ENCODE measurements at places on chromosomes 12 and 14.

GRCh38 chr14:87797001-87797400, 196.0 kb downstream of the GALC start:
- DNase-seq = no peak

- no peak for DNase-seq
Observed at GRCh38 chr14:79581912-79582576, 629.3 kb downstream of the DIO2 start.

GRCh38 chr12:64746663-64747062, 12.5 kb downstream of the GNS start:
- DNase-seq = no peak

DNA sequence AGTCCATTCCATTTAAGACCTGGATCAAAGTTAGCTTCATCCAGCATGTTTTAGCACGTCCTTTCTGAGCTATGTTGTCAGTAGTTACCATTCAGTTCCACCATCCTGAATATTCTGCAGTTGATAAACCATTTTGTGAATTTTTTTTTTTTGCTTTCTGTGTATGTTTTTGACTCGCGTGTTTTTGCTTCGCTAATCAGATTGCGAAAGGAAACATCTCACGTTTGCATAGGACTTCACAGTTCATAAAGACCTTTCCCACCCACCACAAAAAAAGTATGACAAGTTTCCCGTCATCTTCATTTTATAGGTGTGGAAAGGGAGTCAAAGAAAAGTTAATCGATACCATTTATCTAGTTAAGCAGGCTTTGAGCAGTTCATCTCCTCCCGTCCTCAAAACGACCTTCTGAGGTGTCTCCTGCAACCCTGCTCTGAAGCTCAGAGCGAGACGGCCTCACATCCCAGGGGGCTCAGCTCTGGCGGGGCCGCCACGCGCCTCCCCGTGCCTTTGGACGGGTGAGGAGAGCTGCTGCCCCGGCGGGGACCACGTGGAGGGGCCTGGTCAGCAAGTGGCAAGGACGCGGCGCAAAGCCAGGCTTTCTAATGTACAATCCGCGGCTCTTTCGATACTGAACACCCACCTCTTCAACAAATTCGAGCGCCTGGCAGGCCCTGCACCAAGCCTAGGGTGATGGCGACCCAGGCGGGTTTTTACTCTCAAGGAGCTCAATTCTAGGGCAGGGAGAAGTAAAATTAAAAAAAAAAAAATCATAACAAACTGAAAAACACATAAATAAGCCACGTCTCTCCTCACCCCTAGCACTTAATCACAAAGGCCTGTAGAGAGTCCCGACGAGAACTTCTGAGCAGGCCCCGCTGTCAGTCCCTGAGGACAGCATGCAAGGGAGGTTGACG, 988 bp upstream of the TMEM263 start:
- DNase-seq = no peak

DNA sequence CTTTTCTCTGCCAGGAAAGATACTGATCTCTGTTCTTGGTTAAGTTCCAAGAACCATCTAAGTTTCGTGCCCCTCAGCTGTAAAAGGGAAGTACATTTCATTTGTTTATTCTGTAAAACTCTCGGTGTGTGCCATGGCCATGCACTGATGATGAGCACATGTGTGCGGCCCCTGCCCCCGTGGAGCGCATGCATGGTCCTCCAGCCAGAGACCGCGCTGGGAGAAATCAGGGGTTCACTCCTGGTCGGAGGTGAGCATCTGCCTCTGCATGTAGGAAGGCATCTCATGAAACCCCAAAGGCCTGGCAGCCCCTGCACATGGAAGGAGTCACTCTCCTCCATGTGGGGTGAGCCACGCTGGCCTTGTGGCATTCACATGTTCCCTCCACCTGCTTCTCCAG, 102.5 kb upstream of the RTL1 start:
- no peak for DNase-seq

- DNase-seq = no peak
Observed at GRCh38 chr14:90416720-90417119, 19.9 kb downstream of the CALM1 start.

DNA sequence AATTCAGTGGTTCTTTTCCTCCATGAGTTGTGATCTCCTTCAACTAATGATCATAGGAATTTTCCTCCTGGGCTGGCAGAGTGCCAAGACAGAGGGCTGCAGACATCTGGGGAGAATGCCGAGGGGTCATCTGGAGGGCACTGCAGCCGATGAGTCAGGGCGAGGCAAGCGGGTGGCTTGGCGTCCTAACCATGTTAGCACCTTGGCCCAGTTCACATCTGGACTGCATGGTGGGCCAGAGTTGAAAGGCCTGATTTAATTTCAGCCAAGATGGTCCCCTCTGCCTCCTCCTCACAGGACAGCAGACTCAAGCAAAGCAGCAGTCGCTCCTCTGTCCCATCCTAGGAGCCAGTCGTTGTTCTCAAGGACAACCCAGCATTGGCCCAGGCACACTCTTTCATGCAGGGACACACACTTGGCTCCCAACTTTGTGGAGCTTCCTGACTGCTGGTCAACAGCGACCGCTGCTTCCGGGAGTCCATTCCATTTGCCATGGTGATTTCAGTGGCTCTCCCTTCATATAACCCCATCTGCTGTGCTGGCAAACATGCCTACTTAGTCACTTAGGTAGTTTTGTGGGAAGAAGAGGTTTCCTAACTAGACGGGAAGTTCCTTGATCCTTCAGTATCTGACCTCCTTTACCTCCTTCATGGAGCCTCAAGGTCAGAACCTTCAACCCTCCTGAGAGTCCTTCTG, 161.8 kb downstream of the TTC8 start:
- no peak for DNase-seq

DNA sequence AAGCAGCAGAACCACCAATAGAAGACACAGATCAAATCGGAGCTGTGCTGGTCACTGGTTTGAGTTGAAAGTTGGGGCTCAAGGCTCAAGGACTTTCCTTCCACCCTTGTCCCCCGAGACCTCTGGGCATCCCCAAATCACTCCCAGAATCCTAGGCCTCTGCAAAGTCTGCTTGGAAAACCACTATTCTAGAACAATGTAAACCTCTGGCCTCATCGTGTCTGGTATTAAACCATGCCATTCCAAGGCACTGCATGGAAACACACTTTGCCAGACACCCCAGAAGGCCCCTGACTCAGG, 288.0 kb downstream of the DPF3 start:
- no peak for DNase-seq

- no peak for DNase-seq
Observed at GRCh38 chr14:25086821-25087396, 37.0 kb upstream of the STXBP6 start.

GRCh38 chr12:128833418-128833817, 9.7 kb upstream of the SLC15A4 start:
- no peak for DNase-seq

DNA sequence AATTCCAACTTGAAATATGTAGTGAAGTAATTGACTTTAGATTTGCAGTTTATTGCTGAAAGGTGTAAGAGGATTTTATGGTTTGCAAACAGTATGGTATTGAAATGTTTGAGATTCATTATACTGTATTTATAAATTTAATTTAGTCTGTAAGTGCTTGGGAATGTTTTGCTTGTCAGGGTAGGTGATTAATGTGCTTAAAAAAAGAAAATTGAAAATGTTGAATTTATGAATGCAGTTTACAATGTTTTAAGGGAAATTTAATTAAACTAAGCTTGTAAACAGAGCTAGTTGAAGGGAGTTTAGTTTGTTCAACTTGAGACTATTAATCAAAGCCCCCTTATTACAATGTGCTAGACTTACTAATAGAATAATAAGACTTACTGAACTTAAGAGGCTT, 18.0 kb upstream of the CRY1 start:
- no peak for DNase-seq

DNA sequence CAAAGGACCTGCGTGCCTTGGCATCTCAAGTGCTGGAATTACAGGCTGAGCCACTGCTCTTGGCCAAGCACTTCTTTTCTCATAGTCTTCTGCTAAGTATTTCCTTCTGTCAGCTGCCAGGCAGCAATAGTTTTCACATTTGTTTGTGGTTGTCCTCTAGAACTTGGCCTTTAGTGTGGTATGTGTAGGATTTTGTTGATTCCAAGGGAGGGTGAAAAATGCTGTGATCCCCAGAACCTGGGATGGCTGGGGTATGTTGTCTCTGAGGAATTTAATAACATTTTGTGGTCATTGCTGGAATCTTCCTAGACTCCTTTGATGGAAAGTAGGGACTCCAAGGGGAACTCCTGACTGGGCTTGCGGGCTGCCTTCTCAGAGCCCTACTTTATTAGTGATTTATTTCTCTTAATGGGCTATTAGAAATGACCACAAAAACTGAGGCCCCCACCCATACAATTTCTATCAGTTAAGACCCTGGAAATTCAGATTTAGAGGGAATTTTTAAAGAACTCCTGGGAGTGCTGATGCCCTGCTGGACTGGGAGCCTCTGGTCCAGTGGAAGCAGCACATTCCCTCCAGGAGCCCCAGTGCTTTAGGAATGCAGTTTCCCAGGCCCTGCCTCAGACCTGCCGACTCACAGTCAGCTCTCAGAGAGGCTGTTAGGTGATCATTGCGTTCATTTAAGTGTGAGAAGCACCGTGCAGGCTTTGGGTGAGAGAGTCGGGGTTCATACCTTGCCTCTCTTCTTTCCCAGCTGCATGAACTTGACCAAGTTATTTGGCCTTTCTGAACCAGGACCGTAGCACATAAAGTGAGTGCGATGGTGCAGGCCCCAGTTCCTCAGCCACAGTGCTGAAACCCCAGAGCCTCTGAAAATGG, 22.7 kb downstream of the TRAF3 start:
- no peak for DNase-seq

DNA sequence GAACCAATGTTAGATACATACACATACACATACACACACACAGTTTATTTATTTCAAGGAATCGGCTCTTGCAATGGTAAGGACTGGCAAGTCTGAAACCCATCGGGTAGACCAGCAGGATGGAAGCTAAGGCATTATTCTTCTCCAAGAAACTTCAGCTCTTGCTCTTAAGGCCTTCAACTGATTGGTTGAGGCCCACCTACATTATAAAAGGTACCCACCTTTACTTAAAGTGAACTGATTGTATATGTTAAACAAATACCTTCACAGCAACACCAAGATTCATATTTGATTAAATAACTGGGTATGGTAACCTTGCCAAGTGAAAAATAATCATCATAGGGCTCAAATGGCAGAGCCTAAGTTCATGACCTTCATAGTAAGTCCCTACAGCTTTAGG, 695.5 kb downstream of the BCL11B start:
- DNase-seq = no peak

GRCh38 chr12:66662729-66663128, 16.1 kb downstream of the GRIP1 start:
- no peak for DNase-seq

DNA sequence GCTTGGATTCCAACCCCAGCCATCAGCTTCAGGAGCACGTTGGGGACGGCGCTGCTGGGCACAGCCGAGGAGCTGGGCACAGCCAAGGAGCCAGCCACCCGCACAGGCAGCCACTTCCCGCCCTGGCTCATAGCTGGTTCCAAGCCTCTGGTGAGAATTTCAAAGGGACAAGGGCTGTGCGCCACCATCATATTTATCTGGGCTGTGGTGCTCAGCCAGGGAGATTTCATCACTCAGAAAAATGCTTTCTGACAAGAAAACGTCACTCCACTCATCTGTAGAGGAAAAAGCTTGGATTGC, 66.4 kb downstream of the GALNT9 start:
- DNase-seq = no peak

DNA sequence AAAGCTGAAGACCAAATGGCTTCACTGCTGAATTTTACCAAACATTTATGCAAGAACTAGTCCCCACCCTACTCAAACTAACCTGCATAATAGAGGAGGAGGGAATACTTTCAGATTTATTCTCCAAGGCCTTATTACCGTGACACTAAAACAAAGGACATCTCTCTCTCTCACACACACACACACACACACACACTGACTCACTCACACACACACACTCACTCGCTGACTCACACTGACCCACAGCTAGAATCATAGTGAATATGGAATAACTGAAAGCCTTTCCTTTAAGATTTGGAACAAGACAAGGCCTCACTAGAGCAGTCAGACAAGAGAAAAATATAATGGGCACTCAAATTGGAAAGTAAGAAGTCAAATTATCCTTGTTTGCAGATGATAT, 1014.1 kb downstream of the TMTC2 start:
- DNase-seq = no peak

DNA sequence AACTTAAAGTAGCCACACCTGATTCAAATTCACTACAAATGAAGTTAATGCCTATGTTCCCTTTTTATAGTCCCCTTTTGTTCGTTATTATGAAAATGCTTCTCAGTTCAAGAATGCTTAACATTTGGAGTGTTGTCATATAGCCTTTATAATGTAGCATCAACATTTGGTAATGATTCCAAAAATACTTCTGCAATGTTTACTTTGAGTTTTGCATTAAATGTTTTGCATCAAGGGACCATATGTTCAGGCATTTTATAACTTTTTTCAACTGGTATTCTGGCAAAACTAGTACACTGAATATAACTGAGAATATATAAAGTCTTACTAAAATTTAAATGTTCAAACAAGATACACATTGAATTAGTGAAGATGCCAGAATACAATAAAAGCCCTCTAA, 209.6 kb upstream of the SLC16A7 start:
- DNase-seq = no peak

DNA sequence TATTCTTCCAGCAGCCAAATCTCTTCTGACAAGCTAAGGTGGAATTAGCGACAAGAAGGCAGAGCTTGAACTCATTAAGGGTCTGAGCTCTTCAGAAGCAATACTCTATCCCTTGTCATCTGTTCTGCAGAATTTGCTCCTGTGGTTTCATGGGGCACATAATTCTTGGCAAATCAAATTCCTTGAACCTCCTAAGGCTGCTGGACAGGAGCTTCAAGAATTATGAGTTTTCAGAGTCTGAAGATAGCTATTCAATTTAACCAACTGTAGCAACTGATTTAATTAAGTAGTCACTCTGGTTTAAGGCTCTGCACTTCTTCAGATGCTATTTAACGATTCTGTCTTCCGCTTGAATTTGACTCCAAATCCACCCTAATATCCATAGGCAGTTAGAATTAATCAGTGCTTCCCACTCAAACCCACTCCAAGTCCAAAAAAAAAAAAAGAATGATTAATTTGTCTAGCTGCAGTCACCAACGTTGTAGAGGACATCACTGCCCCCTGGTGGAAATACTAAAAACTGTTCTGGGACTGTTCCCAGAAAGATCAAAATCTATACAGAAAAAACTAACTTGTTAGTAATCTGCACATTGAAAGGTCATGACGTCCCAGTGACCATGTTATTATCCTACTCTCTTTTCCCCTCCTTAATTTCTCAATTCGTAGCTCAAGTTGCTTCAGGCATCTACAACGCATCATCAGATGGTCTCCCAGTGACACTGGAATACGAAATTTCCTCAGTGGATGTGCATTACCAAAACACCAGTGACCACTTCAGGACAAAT, 169.9 kb downstream of the KIF21A start:
- DNase-seq = no peak
